Renal cortex interstitium (tissue), 15 donors: ENCODE measurements at places on chromosomes 7 and 10. TPM values are rescaled to one million over a fixed set of nuclear protein-coding genes. Genes with fewer than 3 reads are reported as not detected.
A peak's percentile ranks its signal among the peaks of the same experiment; 100 is the strongest.

Gene DPP6
- polyA plus RNA-seq = 52.1 TPM

Gene GPR26
- 0.01 TPM for polyA plus RNA-seq

- no peak for DNase-seq
Measured at GRCh38 chr7:28361551-28361950, 50.8 kb upstream of the CREB5 start.

DNA sequence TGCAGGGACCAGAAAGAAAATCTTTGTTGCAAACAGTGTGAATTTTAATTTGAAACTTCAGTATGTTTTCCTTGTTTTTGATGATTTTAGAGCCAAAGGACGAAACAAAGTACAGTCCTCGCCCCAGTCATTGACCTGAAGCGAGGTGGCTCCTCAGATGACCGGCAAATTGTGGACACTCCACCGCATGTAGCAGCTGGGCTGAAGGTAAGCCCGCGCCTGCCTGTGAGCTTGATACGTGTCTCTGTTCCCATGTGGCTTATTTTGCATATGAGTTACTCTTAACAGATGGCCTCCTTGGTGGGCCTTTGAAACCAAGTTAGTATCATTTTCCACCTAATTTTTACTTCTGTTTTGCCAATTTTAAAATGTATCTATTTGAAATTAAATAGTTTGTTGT, 12.3 kb downstream of the RBM17 start:
- DNase-seq = no peak

GRCh38 chr10:123007558-123008354, 839 bp downstream of the IKZF5 start:
- peak; percentile 31 for DNase-seq

GRCh38 chr7:25845464-25845863, 306.5 kb upstream of the NFE2L3 start:
- DNase-seq = no peak

DNA sequence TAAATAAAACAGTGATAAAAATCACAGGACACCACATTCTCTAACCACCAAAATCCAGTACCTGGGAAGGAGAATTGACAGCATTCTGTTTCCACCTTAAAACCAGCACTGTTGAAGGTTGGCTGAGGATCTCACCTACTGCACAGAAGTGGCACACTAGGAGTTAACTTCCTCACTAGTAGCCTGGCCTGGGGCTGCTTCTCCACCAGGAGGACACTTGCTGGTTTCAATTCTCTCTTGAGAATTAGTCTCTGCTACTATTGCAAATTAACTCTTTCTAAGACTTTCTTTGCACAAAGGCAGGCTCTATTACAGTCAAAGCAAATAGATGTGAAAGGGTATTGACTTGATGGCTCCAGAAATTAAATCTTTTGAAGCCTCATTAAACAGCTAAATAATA, 2.3 kb upstream of the CTTNBP2 start:
- DNase-seq = no peak

Gene ENKUR
- 4.2 TPM for polyA plus RNA-seq

DNA sequence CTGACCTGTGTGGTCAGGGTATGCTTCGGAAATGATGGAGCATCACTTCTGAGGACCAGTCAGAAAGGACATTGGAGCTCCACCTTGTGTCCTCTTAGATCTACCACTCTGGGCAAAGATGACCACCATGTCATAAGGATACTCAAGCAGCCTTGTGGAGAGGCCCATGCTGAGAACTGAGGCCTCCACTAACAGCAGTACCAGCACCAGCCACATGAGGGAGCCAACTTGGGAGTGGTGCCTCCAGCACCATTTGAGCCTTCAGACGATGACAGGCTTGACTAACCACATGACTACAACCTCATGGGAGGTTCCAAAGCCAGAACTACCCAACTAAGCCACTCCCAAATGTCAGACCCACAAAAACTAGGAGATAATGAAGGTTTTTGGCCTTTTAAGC, 116.0 kb downstream of the NPTX2 start:
- no peak for DNase-seq
